ENCODE measurements at places on chromosomes 7 and 10.

- no peak for DNase-seq
Observed at GRCh38 chr7:4700577-4701235, 18.6 kb downstream of the FOXK1 start.

DNA sequence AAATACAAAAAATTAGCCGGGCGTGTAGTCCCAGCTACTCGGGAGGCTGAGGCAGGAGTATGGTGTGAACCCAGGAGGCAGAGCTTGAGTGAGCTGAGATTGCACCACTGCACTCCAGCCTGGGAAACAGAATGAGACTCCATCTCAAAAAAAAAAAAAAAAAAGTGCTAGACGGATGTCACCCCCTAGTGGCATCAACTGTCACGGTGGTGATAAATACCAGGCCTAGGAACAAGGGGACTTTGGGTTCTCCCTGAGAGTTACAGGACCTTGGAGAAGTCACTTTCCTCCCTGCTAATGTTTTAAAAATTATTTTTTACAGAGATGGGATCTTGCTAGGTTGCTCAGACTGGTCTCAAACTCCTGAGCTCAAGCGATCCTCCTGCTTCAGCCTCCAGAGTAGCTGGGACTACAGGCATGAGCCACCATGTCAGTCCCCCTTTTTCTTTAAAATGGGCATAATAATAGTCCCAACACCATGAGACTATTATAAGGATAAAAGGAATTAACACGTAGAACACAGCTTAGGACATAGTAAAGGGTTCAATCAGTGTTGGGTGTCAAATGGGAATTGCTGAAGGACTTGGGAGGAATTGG lies 2.6 kb upstream of the TMEM130 start:
- no peak for DNase-seq

DNA sequence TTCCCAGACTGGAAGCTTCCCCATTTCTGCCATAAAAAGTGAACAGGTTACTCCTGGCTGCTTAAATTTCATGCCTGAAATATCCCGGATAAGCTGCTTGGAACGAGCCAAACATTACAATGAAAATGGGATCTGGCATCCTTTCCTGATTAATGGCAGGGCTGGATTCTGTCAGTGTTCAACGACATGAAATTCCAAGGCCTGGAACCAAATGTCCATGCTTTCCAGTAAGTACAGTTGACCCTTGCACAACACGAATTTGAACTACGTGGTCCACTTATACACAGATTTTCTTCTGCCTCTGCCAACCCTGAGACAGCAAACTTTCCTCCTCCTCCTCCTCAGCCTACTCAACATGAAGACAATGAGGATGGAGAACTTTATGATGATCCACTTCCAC lies 65.4 kb downstream of the SGMS1 start:
- no peak for DNase-seq

DNA sequence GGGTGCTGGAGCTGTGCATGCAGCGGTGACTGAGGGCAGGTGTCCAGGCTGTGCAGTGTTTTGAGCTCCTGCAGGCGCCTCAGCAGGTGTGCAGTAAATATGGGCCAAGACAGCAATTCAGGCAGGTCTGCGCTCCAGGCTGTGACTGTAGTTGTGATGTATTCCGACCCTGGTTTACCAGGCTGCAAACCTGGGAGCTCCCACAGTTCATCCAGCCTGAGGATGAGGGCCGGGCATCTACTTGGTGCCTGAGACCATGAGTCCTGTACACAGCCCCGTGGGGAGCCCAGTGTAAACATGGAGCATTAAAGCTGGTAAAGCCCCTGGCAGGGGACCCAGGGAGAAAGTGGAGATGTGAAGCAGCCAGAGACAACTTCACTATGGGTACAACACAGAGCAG lies 82.8 kb downstream of the VOPP1 start:
- no peak for DNase-seq

DNA sequence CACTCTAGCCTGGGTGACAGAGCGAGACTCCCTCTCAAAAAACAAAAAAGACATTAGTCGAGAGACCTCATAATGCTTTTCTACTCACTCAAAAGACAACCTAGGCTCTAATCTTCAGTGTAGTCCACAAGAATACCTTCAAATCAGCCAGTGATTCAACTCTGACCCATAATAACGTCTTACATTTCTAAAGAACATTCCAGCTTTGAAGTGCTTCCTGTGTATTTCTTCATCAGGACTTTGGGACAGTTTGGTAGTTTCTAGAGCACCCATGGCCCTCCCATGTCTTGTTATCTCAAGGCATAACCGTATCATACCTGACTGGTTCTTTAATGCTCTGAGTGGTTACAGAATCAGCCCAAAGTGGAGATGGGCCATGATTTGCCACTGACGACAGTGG lies 221.3 kb downstream of the SKIDA1 start:
- no peak for DNase-seq

GRCh38 chr7:149771720-149772240 lies 1.6 kb downstream of the ZNF467 start:
- peak; percentile 86 for DNase-seq

All from fibroblast of skin of left quadriceps (primary cell).